Stimulated activated CD8-positive, alpha-beta memory T cell treated with anti-CD3 and anti-CD28 coated beads, Interleukin-2, amount 100 ng/mL, for 1 hour (primary cell): ENCODE measurements at places on chromosomes 5 and 9.
A peak's percentile ranks its signal among the peaks of the same experiment; 100 is the strongest.

GRCh38 chr5:7851617-7852289 is 820 bp upstream of the CFAP90 start:
- DNase-seq: no peak

DNA sequence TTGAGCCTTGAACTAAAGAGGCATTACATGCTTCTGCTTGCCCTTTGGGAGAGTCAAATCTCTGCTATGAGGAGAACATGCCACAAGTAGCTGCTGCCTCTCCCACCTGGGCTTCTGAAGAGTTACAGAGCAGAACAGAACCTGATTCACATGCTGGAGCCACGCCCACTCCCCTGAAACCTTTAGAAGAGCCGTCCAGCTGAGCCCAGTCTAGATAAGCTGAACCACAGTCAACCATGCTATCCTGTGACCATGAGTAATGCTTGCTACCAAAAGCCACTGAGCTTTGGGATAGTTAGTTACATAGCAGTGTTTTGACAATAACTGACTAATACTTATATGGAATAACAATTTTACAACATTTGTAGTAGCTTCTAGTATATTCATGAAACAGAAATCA is 111.0 kb upstream of the VCAN start:
- no peak for DNase-seq

DNA sequence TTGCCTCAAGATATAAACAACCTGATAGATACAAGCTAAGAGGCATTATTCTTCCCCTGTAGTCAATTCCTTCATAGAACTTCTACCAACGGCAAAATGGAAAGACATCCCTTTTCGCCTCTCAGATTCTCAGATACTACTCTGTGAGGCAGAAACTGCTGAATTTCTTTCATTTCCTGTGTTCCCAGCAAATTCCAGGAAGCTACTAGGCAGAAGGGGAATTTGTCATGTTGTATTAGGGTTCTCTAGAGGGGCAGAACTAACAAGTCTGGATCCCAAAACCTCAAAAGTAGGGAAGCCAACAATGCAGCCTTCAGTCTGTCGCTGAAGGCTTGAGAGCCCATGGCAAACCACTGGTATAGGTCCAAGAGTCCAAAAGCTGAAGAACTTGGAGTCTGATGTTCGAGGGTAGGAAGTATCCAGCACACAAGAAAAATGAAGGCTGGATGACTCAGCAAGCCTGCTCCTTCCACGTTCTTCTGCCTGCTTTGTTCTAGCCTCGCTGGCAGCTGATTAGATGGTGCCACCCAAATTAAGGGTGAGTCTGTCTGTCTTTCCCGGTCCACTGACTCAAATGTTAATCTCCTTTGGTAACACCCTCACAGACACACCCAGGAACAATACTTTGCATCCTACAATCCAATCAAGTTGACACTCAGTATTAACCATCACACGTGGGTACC is 15.2 kb downstream of the RNF180 start:
- DNase-seq: no peak

- no peak for DNase-seq
Observed at GRCh38 chr5:113293068-113293974, 141.5 kb downstream of the TSSK1B start.

GRCh38 chr5:97071101-97071500 is 71.3 kb downstream of the LIX1 start:
- DNase-seq: no peak

GRCh38 chr9:129068990-129069861 is 11.7 kb upstream of the DOLPP1 start:
- DNase-seq: peak; percentile 32

DNA sequence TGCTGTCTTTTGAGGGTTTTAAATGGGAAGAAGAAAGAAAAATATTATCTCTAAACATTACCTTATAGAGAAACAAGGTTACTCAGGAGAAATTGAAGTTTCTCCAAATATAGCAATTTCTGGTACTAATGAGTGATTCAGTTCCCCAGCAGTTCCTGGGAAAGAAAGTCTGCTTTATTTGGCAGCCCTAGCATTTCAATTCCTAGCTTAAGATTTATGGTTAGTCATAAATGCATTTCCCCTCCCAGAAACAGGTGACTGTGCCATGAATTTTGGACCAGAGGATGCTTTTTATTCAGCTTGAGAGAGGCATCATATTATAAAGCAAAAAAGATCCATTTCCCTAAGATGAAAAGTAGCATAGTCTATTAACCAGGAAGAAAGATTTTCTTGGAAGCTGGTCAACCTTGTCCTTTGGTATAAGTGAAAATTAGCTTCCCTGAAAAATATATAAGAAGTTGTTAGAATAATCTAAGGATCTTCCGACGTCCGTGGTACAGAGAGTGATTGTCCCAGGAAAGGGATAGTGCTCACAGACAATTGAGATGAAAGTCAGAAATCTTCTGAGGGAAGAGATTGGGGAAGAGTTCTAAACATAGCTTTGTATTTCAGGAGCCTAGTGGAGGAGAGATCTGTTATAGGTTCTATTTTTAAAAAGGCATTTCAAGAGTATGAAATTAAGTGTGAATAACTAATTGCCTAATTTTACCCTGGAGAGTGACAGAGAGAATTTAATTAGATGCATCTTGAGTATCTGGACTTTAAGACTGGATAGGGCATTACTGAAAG is 164.9 kb downstream of the ESM1 start:
- no peak for DNase-seq
